Dermis lymphatic vessel endothelial cell (primary cell): ENCODE measurements at places on chromosomes 6 and 20. TPM values are rescaled to one million over a fixed set of nuclear protein-coding genes. Genes with fewer than 3 reads are reported as not detected.

GNMT gene
- 0.11 and 0.17 TPM in 2 replicates for total RNA-seq

BTN3A1 gene
- total RNA-seq: 9.4 and 11.9 TPM in 2 replicates

FGD2 gene
- not detected in 2 replicates for total RNA-seq

TCP11 gene
- 0.22 TPM in 1 of 2 replicates, not detected in the other for total RNA-seq

GMEB2 gene
- 6.0 and 6.9 TPM in 2 replicates for total RNA-seq

BPIFB6 gene
- total RNA-seq: not detected in 2 replicates

IL17A gene
- total RNA-seq: not detected in 2 replicates

TULP1 gene
- not detected in 2 replicates for total RNA-seq

PRRT1 gene
- total RNA-seq: under 0.01 TPM in 1 of 2 replicates, not detected in the other

NCR2 gene
- not detected in 2 replicates for total RNA-seq
